ENCODE measurements at places on chromosomes 12 and 14.

DNA sequence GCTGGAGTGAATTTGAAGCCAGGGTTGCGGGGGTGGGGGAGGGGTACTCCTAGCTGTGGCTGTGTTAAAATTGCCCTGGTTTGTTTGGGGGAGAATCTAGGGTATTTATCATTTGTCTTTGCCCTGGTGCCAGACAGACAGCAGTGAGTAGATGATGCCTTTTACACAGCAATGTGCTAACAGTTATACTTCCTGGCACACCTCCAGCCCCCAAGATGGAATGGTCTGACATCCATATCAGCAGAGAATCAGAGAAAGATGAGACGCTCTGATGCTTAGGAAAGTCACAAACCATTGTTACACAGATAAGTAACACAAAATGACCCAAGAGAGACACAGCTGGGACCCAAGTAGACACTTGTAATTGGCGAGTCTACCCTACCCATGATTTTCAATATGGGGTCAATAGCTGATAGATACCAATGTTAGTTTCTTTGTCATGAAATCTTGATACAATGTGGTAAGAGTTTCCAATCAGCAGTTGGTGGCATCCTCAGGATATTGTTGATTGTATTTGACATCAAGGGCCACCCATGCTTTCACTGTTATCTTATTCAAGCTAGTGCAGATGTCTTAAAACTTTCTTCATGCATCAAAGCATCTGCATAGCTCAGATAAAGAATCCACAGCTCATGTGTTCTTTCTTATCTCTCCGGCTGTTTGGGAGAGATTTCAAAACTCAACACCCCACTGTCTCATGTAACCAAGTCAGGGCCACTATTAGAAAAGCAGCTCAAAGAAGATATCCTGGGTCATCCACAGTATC lies 2.6 kb upstream of the PRKAB1 start:
- no peak for DNase-seq

DNA sequence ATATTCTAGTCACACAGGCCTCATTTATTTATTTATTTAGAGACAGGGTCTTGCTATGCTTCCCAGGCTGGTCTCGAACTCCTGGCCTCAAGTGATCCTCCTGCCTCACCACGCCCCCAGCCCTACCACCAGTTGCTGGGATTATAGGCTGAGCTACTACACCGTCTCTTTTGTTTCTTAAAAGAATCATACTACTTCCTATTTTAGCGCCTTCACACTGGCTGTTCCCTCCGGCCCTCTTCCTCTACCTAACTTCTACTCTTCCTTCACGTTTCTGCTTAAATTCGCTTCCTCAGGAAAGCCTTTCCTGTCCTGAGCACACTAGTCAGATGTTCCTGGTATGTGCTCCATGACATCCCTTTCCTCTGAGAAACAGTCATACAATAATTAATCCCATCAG lies 6.4 kb upstream of the MRPL42 start:
- DNase-seq: no peak

GRCh38 chr12:105204916-105205315 lies 31.1 kb downstream of the APPL2 start:
- DNase-seq: peak; percentile 58

GRCh38 chr12:67727702-67728666 lies 79.4 kb downstream of the DYRK2 start:
- DNase-seq: no peak

DNA sequence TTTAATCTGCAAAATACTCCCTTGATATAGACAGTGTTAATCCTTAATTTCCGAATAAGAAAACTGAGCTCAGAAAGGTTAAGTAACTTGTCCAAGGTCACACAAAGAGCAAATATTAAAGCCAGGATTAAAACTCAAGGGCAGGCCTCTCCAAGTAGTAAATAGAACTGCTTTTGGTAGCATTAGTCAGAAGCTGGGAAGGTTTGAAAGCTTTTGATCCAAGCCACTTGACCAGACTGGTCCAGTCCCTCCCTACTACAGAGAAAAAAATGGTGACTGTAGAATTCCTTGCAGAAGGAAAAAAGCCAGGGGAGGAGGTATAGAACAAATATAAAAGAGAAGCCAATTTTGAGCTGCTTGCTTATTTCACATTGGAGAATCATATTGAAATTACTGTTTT lies 111.5 kb downstream of the NT5DC3 start:
- DNase-seq: no peak

GRCh38 chr14:61512026-61512834 lies 183.1 kb upstream of the HIF1A start:
- peak; percentile 32 for DNase-seq
